ENCODE measurements at places on chromosomes 11 and 22. TPM values are rescaled to one million over a fixed set of nuclear protein-coding genes. Genes with fewer than 3 reads are reported as not detected.
A peak's percentile ranks its signal among the peaks of the same experiment; 100 is the strongest.

GRCh38 chr22:20131597-20131858, at the start of gene ZDHHC8:
Gene ZDHHC8, plus strand, starts transcription at chr22:20131804. Its CDS starts 144 bp downstream, at chr22:20131948.
- H3K27me3 ChIP-seq, result peaks cover 2% of the 10 kb centered on the region
- peaks cover 5% of the 10 kb centered on the region for H3K36me3 ChIP-seq
- DNase-seq, result no peak
- H3K4me1 ChIP-seq, result peaks cover 19% of the 10 kb centered on the region
- peak within 1 kb of the TSS; percentile 84 for H3K4me3 ChIP-seq

DNA sequence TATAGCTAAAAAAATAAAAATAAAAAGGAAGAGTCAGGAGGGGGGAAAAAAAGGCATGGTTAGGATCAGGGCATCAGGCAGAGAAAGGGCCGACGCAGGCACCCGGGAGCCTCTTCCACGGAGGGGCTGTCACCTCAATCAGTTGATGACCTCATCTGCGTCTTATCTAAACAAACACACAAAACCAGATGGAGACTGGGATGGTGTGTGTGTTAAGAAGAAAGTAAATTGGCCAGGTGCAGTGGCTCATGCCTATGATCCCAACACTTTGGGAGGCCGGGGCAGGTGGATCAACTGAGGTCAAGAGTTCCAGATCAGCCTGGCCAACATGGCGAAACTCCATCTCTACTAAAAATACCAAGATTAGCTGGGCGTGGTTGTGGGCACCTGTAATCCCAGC, 63.6 kb downstream of the DHCR7 start:
- no peak overlapping the region for H3K27ac ChIP-seq
- peaks cover 10% of the 10 kb centered on the region for H3K36me3 ChIP-seq
- DNase-seq, result no peak

GRCh38 chr22:46511151-46512038, 26.0 kb downstream of the CELSR1 start:
- no peaks in the 10 kb centered on the region for H3K36me3 ChIP-seq
- no peak for DNase-seq
- H3K4me3 ChIP-seq, result no peak overlapping the region
- peaks cover 26% of the 10 kb centered on the region for H3K4me1 ChIP-seq
- H3K27ac ChIP-seq, result no peak overlapping the region

GRCh38 chr11:121524233-121524631, 71.5 kb upstream of the SORL1-AS1 start:
- no peak overlapping the region for H3K4me3 ChIP-seq
- H3K36me3 ChIP-seq, result no peaks in the 10 kb centered on the region
- H3K4me1 ChIP-seq, result peaks cover 14% of the 10 kb centered on the region
- peaks cover 2% of the 10 kb centered on the region for H3K27me3 ChIP-seq

The DCHS1 gene
- 1.4 TPM for total RNA-seq

The MYOD1 gene
- total RNA-seq, result not detected

The NUDT22 gene
- 55.7 TPM for total RNA-seq

The CRYBA4 gene
- total RNA-seq, result not detected

The EWSR1 gene
- 243 TPM for total RNA-seq
